ENCODE measurements at places on chromosomes 1 and 21. TPM values are rescaled to one million over a fixed set of nuclear protein-coding genes. Genes with fewer than 3 reads are reported as not detected.

- DNase-seq: no peak
Observed at GRCh38 chr1:205470131-205470530, 14.3 kb upstream of the BLACAT1 start.

- DNase-seq: no peak
Observed at GRCh38 chr1:60034999-60035398, 38.6 kb downstream of the C1orf87 start.

DNA sequence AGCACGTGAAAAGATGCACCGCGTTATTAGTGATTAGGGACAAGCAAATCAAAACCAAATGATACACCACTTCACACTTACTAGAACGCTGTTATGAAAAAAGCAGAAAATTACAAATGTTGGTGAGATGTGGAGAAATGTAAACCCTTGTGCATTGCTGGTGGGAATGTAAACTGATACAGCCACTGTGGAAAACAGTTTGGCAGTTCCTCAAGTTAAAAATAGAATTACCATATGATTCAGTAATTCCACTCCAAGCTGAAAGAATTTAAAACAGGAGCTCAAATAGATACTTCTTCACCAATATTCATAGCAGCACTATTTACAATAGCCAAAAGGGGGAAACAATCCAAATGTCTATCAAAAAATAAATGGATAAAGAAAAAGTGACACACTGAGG, 10.3 kb upstream of the EVI5 start:
- DNase-seq: no peak

Gene OR14K1
- not detected for total RNA-seq

Gene SPRR1B
- total RNA-seq: not detected

Gene MAP3K21
- total RNA-seq: 1.4 TPM

DNA sequence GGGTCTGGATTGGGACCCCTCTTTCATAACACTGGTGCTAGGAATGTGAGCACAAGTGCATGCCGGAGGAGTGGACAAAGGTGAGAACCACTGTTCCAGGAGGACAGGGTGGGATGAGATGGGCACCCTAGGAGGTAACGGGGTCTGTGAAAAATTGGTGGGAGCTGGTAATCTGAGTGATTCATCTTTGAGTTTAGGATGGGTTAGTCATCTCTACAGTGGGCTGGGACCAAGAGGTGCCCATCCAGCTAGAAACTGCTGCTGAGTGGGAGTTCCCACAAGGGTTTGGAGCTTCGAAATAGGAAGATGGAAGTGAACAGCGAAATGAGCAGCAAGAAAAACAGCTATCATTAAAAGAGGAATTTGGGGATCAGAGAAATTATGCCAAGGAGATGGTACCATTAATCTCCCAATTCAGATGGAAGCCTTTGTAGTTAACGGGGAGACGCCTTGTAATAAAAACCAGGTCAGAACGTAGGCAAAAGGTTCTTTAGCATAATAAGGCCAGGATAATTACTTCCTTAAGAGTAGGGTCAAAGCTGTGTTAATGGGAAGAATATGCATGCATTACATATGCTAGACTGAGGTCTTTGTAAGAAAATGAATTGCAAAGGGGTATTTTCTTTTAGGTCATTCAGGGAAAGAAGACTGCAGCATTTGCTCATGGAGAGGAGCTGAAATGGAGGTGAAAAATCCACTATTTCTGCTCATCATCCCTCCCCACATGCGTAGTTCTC, 55.5 kb downstream of the OLFML3 start:
- DNase-seq: no peak

DNA sequence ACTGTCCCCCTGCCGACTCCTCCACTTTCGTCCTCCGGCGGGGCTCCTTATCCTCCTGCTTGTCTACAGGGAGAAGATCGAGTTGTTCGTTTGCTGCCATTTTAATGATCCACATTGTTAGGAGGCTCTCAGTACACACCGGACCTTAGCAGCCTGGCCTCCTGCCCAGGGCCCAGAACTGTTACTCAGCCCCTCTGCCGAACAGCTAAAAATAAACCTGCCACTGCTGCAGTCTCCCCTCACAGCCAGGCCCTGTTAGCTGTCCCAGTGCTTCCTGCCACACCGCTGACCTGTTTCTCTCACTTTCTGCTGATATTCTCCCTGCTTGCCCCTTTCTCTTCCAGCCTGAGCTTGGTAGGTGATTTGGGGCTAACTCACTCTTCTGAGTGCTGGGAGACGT, 8.3 kb downstream of the MAPKAPK2 start:
- DNase-seq: peak; percentile 81

DNA sequence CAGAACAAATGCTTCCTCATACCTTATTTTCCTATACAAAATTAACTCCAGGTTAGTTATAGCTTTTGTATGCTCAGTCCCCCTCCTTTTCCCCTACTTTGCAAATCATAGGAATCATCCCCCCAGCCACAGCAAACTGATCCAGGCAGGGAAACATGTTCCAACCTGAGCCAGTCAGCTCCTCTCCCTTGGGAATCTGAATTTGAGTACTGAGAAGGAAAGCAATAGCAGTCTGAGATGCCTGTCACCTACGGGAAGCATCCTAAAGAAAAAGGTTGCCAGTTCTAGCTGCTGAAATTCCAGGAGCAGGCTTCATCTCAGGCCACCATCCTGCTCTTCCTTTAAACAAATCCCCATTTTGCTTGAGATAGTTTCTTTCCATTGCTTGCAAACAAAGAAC, 6.9 kb downstream of the ADSS2 start:
- no peak for DNase-seq

- DNase-seq: no peak
Observed at GRCh38 chr1:209659909-209660308, 7.7 kb upstream of the LAMB3 start.

Gene GPR37L1
- total RNA-seq: 0.07 TPM

DNA sequence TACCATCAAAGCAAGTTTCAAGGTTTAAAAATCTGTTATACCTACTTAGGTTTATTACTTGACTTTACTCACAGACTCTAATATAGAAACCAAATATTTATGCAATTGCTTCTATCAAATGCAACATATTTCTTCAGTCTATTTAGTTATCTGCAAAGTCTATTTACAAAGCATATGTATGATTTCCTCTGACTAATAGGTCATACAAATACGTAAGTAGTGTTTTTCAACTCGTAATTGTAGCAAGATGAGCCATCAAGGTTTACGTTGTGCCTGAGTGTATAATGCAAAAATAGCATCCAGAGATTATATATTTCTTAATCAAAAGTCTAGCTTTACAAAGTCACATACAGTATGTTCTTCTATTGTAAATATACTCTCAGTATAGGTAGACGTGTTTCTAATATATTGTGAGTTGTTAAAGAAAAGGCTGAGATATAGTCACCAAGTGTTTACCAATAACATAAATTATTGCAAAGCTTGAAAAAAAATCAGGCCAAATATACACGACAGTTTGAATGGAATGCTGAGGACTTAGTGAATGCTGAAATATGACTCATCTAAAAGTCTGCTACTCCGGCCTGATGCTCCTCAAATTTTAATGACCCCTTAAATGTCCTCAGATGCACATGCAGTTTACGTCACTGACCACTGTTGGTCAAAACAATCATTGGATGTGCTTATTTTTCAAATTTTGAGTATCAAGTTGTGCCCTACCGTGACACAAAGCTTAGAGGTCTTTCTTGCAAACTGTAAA, 48.4 kb downstream of the ADAMTS5 start:
- no peak for DNase-seq

GRCh38 chr1:230839173-230839572, 29.1 kb downstream of the C1orf198 start:
- DNase-seq: no peak

Gene HIVEP3
- total RNA-seq: 4.7 TPM

- DNase-seq: peak; percentile 94
Observed at GRCh38 chr1:246931549-246932365, at the start of gene AHCTF1. AHCTF1 (minus strand) TSS chr1:246931948; CDS start chr1:246918370, 13,578 bp downstream.

GRCh38 chr1:52867087-52867863, 24.7 kb downstream of the ZYG11A start:
- no peak for DNase-seq

GRCh38 chr1:50894340-50894739, 65.7 kb downstream of the FAF1 start:
- no peak for DNase-seq

GRCh38 chr1:209786146-209786545, 1.8 kb upstream of the C1orf74 start:
- no peak for DNase-seq

GRCh38 chr1:159315381-159315780, 13.2 kb downstream of the FCER1A start:
- DNase-seq: no peak
